Cerebellum (tissue), 4 donors: ENCODE measurements at places on chromosomes 5 and 9. TPM values are rescaled to one million over a fixed set of nuclear protein-coding genes. Genes with fewer than 3 reads are reported as not detected.
A peak's percentile ranks its signal among the peaks of the same experiment; 100 is the strongest.

The IL33 gene
- 10.3 TPM for total RNA-seq

The RNF224 gene
- total RNA-seq, result not detected

The SMARCA2 gene
- 79.1 TPM for total RNA-seq

The IGFBPL1 gene
- total RNA-seq, result 239 TPM

The SLC45A2 gene
- total RNA-seq, result 1.2 TPM

The AP3S1 gene
- 92.5 TPM for total RNA-seq

The KIF12 gene
- 11.6 TPM for total RNA-seq

The WDR38 gene
- 0.27 TPM for total RNA-seq

The SLC46A2 gene
- total RNA-seq, result 0.73 TPM

GRCh38 chr9:93224591-93224990 is 40.7 kb downstream of the WNK2 start:
- DNase-seq, result no peak

DNA sequence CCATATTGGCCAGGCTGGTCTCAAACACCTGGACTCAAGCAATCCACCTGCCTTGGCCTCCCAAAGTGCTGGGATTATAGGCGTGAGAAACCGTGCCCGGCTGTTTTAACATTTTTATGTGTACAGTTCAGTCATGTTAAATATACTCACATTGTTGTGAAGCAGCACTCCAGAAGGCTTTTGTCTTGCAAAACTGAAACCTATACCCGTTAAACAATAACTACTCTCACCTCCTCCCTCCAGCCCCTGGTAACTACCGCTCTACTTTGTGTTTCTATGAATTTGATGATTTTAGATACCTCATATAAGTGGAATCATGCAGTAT is 23.1 kb upstream of the SHB start:
- no peak for DNase-seq

DNA sequence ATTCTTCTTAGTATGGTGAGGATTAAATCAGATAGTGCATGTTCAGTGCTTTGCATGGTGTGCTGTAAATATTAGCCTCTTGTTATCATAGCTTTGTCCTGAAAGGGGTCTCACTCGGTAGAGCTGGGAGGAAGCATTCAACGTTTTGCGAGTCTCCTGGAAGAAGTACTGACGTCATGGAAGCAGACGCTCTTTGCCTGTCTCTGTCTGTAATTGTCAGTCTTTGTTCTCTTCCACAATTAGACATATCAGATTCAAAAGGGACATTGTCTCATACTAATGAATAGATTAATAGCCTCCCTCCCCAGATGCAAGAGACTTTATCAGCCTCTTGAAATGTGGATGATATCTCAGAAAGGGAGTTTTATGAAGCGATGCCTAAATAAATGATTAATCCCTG is 91.8 kb upstream of the CXCL14 start:
- DNase-seq, result no peak

DNA sequence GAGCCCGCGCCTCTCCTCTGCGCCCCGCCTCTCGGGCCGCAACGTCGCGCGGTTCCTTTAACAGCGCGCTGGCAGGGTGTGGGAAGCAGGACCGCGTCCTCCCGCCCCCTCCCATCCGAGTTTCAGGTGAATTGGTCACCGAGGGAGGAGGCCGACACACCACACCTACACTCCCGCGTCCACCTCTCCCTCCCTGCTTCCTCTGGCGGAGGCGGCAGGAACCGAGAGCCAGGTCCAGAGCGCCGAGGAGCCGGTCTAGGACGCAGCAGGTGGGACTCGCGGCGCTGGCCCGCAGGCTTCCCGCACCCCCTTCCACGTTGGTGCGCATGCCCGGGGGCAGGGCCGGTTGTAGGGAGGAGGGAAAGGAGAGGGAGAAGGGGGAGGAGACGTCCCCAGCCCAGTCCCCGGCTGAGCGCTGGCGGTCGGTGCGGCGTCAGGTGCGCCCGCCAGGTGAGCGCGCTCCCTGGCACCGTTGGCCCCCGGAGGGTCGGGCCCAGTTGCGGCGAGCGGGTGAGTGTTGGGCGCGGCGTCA is at the start of gene OCLN:
TSS of gene OCLN (plus strand) at position 400 of the 532 bp plus-strand sequence. CDS start 11,455 bp downstream, outside the sequence.
- DNase-seq, result peak; percentile 85

DNA sequence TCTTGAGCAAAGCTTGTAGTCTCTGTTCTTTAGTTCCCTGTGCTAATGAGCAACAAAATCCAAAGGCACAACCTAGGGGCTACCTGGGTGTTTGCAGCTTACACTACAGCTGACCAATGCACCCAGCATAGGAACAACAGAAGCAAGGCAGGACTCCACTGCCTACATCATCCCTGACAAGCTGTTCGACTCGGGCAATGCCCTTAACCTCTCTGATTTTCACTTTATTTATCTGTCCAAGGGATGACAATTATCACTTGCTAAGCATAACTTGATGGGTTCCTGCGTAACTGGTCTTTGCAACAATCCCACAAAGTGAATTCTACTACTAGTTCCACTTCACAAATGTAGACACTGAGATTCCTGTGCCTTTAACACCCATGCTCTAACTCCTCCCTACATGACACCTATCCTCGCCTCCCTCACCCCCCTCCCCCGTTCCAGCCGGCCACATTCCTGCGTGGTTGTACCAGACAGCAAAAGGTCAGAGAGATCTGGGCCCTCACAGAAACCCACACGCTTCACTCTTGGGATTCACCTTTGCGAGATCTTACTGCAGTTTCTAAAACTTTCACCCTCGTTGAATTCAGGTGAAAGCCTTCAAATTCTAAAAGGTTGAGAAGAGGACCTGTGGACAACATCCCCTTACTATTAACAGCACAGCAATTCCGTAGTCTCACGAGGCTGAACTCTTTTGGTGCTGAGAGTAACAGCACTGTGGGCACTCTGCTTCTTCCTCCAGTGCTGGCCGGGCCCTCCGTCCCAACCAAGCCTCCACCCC is 995 bp downstream of the IPPK start:
- DNase-seq, result no peak

DNA sequence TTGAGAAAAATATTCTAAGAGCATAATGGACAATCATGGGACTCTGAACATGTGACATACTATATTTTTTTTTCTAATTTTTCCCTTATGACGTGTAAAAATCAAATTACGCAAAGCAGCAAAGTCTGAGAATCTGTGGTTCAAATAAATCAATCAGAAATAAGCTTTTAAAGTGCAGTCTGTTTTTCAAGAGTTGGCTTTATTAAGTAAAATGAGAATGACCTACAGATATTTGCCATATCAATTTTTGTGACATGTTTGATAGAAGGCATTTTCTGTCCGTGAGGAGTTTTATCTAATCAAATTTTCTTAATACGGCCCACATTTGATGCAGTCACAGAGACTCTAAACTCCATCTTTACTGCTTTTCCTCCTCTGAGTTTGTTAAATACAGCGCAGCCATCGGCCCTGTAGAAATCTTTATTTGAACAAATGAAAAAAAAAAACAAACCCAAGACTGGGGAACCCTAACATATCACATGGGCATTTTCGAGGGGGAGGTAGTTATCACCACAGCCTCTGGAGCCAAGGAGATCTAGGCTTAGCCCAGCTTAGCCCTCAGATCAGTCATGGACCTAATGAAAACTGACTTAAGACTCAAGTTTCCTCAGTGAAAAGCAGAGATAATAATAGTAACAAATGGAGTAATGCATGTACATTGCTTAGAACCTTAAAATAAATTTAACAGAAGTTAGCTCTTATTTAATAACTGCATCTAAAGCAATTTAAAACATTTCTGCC is 263.6 kb upstream of the C9orf72 start:
- no peak for DNase-seq

DNA sequence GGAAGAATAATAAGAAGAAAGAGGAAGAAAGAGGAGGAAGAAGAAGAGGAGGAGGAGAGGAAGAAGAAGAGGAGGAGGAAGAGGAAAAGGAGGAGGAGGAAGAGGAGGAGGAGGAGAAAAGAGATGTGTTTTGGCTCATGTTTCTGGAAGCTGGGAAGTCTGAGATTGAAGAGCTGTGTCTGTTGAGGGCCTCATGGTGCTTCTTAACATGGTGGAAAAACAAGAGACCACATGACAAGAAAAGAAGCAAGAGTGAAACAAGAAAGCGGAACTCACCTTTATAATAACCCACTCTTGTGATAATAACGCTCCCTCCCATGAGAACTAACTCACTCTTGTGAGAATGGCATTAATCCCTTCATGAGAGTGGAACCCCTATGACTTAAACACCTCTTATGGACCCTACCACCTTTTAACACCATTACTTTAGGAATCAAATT is 36.1 kb upstream of the RANBP6 start:
- DNase-seq, result no peak

DNA sequence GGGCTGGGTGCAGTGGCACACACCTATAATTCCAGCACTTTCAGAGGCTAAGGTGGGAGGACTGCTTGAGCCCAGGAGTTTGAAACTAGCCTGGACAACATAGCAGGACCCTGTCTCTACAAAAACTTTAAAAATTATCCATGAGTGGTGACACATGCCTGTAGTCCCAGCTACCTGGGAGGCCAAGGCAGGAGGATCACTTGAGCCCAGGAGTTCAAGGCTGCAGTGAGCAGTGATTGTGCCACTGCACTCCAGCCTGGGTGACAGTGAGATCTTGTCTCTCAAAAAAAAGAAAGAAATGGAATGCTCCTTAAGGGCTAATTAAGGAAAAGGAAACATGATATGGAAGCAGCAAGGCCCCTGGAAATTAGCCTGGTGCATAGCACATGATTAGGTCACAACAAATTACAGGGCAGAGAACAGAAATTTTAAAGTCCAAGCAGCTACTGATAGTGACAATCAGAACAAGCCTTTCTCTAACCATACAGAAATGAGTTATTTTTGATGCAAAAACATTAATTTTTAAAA is 19.5 kb downstream of the ANKH start:
- no peak for DNase-seq

DNA sequence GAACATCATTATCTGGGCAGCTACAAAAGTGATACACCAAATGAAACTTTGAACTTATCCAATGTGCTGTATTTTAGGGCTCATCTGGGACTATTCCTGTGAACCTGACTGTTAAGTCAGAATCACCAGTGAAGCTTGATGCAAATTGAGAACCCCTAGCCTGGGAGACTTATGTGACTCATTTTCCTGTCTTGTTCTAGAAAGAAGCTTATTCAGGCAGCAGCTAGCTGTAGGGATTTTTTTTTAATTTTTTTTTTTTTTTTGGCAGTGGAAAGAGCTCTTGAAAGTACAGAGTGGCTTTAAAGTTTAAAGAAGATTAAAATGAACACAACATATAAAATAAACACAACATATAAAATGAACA is 81.1 kb upstream of the TNFAIP8 start:
- no peak for DNase-seq

GRCh38 chr5:146051678-146052077 is 53.7 kb downstream of the PLAC8L1 start:
- DNase-seq, result no peak

DNA sequence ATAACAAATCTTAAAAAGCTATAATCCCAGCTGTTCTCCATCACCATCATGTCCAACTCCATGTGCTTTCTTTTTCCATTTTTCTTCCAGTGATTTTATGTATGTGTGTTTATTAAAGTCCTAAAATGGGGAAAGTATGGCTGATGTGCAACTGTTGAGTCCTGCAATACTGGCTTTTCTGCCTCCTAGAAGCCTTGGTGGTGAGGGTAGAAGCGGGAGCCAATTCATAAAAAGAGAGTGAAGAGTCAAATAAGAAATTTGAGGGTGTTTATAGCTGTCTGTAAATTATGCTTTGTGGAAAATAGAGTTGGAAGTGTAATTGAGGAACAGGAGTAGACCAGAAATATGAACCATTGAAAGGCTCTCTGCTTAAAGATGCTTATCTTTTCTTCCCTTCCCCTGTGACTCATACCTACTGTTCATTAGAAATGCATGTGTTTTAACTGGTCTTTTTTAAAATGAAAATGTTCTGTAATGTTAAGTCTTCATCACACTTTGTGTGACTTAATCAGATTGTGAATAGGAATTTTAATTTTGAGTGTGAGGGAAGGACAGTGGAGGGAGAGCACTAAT is 80.1 kb downstream of the ZCCHC7 start:
- no peak for DNase-seq

- DNase-seq, result no peak
Measured at GRCh38 chr9:128493424-128493823, 11.1 kb upstream of the GLE1 start.

- DNase-seq, result peak; percentile 53
Measured at GRCh38 chr5:78964889-78965288, 20.2 kb downstream of the ARSB start.

GRCh38 chr5:31417512-31417911 is 114.4 kb downstream of the DROSHA start:
- DNase-seq, result no peak

DNA sequence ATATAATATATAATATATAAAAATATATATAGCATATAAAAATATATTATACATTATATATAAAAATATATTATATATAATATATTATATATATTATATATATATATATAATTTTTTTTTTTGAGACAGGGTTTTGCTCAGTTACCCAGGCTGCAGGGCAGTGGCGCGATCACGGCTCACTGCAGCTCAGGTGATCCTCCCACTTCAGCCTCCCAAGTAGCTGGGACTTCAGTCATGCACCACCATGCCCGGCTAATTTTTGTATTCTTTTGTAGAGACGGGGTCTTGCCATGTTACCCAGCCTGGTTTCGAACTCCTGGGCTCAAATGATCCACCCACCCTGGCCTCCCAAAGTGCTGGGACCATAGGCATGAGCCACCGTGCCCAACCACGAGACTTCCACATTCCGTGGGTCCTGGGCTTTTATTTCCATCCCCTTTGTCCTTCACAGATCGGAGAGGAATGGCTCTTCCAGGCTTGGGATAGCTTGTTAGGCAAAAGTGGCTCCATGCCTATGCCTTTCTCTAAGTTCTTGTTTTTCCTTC is 62.0 kb upstream of the IER5L start:
- DNase-seq, result no peak

DNA sequence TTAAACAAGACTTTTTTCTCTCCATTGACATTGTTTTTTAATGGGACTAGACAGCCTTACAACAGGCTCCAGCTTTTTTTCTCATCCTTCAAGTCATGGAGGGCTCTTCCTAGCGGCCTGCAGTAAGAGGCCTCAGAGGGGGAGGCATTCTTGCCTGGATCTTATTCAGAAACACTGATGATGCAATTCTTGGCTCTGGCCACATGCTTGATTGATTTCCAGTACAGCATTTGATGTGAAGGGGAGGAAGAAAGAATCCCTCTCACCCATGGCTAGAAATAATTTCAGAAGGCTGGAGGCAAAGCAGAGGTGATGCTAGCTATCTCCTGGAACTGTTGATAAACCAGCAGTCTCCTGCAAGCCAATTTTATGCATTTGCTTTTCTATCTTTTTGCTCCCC is 324.8 kb downstream of the PRELID2 start:
- no peak for DNase-seq

GRCh38 chr5:170813231-170813630 is 29.7 kb downstream of the GABRP start:
- no peak for DNase-seq

- DNase-seq, result no peak
Measured at GRCh38 chr5:16976625-16977008, 40.5 kb upstream of the MYO10 start.

DNA sequence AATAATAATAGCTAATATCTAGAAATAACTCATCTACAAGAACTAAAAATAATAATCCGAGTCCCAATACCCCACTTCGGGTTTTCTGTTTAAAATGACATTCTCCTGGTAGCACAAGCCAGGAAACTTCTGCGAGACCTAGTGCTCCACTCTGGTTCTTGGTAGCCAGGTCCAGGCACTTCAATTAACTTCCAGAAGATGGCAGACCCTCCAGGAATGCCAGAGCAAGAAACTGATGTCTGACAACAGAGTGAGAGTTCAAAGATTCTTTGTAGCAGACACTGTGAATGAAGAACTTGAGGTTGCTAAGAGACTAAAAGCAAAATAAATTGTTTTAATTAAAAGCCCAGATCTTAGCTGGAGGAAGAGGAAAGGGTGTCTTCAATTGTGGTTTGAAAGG is 1963.3 kb upstream of the CDH9 start:
- no peak for DNase-seq

GRCh38 chr5:171965745-171966144 is 40.7 kb downstream of the FBXW11 start:
- no peak for DNase-seq
